ENCODE measurements at places on chromosomes 1 and 21.

DNA sequence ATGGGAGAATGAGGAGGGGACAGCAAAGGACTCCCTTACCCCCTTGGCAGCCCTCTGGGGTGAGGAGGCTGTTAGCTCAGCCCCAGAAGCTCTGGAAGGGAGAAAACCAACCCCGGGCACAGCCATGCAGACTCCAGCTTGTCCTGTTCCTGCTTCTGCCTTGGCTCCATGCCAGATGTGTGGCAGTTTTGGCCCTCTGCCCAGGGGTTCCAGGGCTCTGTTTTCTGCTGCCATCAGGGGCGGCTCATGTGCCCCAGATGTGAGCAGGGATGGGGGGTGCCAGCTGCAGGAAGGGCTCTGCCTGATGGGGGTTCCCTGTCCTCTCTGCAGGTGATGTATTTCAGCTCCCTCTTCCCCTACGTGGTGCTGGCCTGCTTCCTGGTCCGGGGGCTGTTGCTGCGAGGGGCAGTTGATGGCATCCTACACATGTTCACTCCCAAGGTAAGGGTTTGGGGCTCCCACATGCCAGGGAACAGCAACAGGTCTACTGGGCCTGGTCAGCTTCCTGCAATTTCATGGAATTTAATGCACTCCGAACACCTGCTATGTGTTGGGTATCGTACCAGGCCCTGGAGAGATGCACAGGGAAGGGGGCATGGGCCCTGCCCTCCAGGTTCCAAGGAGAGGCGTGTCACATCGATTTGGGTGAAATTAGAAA, 26.1 kb downstream of the SLC6A17 start:
- DNase-seq, result peak; percentile 84

- no peak for DNase-seq
Observed at GRCh38 chr1:39866767-39867166, 16.5 kb downstream of the TRIT1 start.

GRCh38 chr1:19450811-19451515, 34.4 kb downstream of the CAPZB start:
- peak; percentile 90 for DNase-seq

DNA sequence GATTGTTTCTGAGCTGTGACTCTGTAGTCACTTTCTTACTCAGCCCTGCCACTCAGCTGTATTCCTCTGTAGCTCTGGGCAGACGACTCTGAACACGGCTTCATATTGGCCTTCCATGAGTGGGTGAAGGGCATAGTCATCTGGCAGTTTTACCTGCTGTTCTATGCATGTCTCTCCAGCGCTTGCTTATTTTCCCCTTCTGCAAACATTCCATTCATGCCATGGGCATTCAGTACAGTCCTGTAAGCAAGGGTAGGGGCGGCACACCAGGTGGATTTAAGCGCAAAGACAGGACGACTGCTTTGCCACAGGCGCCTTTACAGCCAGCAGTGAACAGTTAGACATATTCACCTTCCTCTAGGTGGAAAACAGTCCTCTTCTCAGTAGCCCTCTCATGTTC, 4.4 kb upstream of the WDR26 start:
- DNase-seq, result no peak

GRCh38 chr1:190243056-190243455, 234.6 kb downstream of the BRINP3 start:
- DNase-seq, result peak; percentile 23

- DNase-seq, result peak; percentile 56
Observed at GRCh38 chr1:219757890-219758289, 145.0 kb upstream of the ZC3H11B start.

DNA sequence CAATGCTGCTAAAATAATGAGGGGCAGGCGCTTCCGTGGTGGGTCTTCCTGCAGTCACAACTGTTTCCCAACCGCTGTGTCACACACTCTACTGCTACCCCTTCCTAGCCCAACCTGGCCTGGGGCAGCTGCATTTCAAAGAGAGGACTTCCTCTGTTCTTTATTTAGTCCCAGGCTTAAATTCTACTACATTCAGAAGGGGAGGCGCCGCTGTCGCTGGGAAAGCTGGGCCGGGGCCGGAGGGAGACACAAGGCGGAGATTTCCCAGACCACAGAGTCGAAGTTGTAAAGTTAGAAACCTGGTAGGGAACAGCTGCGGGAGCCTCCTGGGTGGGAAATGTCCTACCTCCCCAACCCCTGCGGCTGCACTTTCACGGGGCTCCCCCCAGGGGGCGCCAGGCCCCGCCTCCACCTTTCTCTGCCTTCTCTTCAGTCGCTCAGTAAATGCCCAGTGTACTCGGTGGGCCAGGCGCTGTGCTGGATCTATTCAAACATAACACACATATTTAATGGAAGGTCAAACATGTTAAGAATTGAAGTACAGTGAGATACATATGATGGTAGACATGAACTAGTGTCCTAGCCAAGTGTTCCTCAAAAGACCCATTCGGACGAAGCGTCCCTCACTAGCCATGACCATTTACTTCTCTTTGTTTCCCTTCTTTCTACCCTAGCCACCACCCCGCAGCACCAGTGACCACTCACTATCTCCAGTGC, 23.1 kb downstream of the DYRK3 start:
- DNase-seq, result peak; percentile 64

DNA sequence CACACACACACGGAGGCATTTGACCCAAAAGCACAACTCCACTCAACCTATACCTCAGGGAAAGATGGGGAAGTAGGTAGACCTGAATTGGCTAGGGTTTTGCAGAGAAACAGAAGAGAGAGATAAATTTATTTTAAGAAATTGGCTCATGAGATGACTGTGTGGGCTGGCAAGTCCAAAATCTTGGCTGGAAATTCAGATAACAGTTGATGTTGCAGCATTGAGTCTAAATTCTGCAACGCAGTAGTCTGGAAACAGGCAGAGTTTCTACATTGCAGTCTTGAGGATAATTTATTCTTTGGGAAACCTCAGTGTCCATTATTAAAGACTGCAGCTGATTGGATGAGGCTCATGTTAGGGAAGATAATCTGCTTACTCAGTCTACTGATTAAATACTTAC, 4.3 kb upstream of the LCE2B start:
- no peak for DNase-seq

DNA sequence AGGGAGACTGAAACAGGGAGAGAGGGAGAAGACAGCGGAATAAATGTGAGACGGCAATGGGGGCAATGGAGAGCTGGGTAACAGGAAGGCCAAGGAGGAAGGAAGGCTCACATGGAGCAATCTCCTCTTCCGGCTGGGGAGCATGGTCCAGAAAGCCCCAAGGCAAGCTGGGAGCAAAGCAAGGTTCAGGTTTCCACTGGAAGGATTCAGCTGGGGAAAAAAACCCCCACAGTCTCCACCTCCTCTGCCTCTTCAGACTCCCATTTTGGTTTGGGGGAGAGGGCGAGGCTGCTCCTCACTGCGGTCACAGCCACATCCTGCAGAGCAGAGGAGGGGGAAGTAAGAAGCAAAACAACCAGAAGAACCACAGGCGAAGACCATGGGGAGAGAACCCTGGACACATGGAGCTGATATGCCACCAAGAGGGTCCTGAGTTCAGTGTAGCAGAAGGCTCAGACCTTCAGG, 650 bp downstream of the TNFAIP8L2 start:
- no peak for DNase-seq

- no peak for DNase-seq
Observed at GRCh38 chr1:41872074-41872473, 46.6 kb downstream of the HIVEP3 start.

GRCh38 chr1:31739346-31739745, 24.8 kb downstream of the ADGRB2 start:
- peak; percentile 27 for DNase-seq

- no peak for DNase-seq
Observed at GRCh38 chr1:224331326-224331725, 1.4 kb upstream of the NVL start.

DNA sequence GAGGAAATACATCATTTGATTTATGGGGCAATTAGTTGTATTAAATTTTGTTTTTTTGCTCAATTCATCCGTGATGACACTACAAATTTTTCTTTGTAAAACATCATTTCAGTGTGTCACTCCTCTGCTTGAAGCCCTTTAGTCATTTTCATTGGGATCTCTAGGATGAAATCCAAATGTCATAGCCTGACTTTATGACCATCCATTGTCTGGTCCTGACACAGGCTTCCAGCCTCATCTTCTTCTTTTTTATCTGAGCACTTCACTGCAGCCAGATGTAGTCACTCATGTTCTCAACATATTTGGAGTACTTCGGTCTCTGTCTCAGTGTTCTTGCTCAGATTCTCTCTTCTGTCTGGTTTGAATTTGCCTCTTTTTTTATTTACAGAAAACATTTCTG, 173.1 kb downstream of the HMCN1 start:
- DNase-seq, result no peak

DNA sequence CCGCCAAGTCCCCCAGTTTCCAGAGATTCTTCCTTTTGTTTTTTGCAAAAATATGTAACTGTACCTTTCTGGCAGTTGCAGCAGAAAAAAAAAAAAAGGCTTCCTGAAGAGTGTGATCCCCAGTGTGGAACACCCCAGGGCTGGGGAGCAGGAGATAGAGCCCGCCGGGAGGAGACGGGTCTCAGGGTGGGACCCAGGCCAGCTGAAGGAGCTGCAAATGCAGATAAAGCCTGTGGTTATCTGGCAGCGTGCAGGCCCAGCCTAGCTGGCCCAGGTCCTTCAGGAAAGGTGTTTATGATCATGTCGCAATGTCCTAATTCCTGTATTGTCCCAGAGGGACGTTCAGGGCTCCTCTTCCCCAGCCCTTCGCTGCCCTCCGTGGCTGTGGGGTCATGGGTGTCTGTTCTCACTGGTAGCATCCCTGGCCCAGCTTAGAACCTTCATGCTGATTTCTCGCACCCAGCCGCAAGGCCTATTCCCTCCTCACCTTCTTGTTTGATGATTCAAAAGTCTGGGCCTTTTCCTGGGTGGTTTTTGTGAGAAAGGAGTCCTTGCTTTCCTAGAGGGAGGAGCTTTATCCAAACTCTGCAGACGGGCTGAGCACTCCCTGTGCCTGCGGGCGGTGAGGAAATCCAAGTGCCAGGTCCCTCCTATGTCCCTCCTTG, 26.2 kb downstream of the RNF187 start:
- DNase-seq, result no peak

- DNase-seq, result no peak
Observed at GRCh38 chr1:68780919-68781318, 284.0 kb upstream of the DEPDC1 start.

DNA sequence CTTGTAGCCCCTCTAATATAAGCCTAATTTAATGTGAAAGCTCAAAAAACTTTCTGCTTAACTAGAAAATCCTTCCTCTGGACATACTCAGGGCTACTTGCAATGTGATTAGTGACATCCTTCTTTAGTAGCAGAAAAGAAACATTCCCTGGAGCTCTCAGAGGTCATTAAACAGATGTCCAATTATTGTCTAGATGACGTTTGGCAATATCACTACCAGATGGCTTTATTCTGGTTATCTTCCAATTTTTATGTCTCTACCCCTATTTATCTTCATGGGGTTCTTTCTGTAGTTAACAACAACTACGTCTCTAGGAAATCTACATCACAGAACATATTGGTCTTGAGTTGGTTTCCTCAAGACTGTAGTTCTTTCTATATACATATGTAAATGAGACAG, 44.2 kb downstream of the CTH start:
- peak; percentile 77 for DNase-seq

- DNase-seq, result peak; percentile 32
Observed at GRCh38 chr21:36692114-36692834, 6.6 kb upstream of the SIM2 start.

- no peak for DNase-seq
Observed at GRCh38 chr1:221972276-221973235, 230.7 kb upstream of the DUSP10 start.

- DNase-seq, result no peak
Observed at GRCh38 chr21:45726438-45726837, 82.9 kb downstream of the PCBP3 start.

DNA sequence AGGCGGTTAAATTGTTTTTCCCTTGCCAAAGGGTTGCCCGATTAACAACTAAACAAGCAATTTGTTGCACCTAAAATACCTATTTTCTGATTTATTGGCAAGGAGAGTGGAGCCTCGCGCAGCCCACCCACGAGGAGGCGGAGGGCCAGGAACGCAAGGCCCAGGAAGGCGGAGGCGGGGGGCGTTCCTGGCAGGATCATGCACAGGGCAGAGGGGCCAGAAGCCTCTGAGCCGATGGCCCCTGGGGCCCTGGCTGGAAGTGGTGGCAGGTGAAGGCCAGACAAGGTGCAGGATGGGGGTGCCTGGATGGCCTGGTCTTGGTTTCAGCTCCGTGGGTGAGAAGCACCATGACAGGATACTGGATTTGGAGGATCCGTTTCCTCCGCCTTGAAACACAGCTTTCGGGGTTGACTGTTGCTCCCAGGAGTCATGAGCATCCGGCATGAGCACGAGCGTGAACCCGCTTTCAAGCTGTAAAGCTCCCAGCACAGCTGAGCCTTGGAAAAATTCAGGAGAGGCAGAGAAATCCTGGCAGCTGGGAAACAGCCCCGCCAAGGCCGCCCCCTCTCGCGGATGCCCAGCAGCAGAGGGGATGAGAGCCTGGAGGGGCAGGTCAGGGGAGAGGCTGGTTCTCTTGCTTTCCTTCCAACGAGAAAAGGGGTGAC, 35.0 kb downstream of the AJAP1 start:
- DNase-seq, result no peak

DNA sequence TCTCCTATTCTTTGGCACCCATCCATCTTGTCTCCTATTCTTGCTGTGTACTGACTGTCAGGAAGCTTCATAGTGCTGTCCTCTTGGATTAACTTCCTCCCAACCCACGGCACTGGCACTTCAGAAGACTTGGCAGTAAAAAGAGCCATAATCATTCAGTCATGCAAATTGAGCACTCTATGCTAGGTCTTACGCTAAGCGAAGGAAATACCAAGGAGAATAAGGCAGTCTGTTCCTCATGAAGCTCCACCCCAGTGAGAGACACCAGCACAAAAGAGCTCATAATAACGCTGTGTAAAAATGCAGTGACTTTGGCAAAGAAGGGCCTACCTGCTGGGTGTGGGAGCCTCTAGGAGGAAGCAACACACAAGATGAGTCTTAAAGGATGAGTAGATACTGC, 67.1 kb downstream of the GFI1 start:
- DNase-seq, result no peak

DNA sequence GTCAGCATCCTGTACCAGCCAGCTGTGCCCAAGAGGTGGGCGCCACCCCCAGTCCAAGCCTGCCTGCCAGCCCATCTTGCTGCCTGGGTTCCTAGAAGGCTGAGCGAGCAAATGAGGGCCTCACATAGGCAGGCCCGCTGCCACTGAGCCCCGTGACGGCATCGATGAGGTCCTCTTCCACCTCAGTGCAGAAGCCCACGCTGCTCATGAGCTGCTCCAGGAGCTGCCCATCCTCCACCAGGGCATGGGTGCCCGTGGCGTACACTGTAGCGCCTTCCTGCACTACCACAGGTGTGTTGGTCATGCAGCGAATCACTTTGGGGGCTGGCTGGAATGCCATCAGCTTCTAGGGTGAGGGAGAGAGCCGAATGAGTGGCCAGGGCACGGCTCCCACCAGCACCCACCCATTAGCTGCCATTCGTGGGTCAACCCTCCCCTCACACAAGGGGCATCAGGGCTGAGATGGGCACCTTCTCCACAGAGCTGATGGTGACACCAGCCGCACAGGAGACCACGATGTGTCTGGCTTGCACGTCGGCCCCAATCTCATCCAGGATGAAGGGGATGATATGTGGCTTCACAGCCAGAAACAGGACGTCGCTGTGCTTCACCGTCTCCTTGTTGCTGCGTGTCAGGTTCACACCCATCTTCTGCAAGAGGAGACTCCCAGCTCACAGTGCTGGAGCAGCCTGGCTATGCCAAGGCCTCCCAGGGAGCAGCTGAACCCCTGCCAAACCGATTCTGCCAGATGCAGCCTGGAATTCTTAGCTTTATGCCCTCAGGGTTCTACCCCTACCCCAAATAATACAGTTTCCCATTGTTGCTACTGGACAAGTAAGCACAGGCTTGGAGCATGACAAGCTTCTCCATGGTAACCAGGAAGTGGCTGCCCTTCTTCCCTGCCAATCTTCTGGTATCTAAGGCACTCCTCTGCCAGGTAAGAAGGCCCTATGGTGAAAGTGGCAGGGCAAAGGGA, 2.0 kb downstream of the PYCR2 start:
- DNase-seq, result peak; percentile 99
